Activated naive CD4-positive, alpha-beta T cell treated with Interleukin-2 at 50 U/mL for 16 hours (primary cell): ENCODE measurements at places on chromosomes 7 and 10.

DNA sequence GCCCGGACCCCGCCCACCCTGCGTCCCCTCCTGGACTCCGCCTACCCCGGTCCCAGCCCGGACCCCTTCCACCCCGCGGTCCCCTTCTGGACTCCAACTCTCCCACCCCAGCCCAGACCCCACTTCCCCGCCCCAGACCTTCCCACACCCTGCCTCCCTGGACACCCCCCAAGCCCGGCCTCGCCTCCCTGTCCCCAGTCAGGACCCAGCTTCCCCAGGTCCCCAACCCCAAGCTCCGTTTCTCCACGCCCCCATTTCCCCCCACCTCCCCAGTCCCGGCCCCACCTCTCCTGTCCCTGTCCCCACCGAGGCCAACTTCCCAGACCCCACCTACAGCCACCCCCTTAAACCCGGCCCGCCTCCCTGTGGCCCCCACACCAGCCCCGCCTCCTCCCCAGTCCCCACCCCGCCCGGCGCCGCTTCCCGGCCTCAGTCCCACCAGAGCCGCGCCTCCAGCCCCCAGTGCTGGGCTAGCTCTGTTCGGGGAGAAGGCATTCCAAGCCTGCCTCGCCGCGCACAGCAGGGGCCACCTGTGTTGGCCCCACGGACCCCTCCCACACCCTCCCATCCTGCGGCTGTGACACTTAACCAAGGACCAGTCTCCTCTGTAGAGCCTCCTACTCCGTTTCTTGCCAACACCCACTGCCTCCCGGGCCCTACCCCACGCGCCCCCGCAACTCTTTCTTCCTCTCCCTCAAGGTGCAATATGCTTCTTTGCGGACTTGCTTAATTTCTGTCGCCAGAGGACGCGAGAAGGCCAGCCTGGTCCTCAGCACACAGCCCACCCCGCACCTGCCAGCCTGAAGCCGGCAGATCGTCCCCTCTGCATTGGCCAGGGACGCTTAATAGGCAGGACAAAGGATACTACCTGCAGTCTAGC lies 736 bp upstream of the ITIH5 start:
- DNase-seq = no peak

DNA sequence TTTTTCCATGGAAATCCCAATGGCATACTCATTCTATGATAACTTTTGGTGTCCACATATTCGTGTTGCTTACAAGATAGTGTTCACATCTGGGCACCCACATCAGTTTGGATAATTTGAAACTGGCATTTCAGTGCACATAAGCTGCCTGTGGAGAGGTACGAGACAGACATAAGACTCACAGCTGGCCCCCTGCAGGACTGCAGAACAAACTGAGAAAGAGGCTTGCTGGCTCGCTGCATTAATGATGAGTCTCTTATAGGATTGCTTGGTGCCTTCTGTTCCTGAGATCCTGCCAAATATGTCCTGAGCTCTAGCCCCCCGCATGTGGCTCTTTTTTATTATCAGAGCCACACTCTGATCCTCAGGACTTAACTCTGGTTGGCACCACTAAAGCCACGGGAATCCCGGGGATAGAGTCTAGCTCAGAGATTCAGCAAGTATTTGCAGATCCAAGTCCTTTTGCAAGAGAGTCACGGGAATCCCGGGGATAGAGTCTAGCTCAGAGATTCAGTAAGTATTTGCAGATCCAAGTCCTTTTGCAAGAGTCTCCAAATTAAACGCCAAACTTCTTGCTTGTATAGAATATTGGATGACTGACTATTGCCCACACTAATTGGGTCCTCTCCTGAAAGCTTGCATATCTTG lies 34.0 kb upstream of the JCAD start:
- no peak for DNase-seq

DNA sequence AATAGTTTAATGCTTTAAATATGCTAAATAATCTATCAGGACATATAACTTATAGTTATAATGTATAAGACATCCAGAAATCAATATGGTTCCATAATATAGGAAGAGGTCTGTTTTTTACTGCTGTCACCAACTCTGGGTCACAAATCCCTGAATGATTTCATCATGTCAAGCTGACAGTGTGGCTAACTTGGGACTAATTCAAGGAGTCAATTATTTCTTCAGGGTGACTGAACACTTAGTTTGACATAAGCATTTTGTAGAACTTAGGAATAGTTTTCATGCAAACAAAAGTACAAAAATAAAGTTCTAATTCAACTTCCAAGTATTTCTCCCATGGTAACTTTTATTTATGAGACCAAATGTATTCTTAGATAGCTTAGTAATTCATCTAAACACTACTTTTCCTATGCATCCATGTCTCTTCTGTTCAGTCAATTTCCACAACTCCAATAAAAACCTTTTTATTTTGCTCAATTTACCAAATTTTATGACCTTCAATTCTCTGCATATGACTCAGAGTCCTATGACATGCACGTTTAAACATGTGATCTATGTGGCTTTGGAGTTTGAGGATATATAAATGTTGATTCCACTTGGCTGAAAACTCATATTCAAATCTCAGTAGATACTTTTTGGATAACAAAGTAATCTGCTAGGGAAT lies 40.3 kb upstream of the GNAT3 start:
- DNase-seq = no peak

GRCh38 chr7:99731638-99732374 lies 3.2 kb downstream of the CYP3A7 start:
- no peak for DNase-seq

- DNase-seq = no peak
Measured at GRCh38 chr10:52539463-52539862, 225.4 kb downstream of the DKK1 start.

DNA sequence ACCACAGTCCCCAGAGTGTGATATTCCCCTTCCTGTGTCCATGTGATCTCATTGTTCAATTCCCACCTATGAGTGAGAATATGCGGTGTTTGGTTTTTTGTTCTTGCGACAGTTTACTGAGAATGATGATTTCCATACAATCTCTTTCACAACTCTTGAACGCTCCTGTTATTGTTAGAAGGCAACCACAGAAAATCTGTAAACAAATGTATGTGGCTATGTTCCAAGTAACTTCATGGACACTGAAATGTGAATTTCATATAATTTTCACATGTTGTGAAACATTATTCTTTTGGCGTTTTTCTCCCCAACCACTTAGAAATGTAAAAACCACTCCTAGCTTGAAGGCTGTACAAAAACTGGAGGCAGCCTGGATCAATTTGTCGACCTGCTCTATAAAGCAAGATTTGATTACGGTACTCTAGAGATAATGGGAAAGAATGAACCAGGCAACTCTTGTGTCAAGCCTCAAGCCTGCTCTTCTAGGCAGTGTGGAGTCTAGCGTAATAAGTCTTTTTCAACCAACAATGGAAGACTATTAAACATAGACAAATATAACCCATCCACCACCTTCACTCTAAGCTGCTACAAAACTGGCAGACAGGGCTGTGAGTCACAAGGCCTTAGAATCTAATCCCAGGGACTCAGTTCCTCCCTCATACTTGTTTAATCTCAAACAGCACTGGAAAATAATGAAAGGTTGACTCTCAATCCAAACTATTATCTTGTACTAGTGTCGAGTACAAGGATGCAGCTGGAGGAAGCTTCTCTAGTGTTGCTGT lies 22.7 kb downstream of the ARL3 start:
- DNase-seq = no peak

GRCh38 chr10:107546284-107546683 lies 381.8 kb upstream of the SORCS1 start:
- DNase-seq = no peak

DNA sequence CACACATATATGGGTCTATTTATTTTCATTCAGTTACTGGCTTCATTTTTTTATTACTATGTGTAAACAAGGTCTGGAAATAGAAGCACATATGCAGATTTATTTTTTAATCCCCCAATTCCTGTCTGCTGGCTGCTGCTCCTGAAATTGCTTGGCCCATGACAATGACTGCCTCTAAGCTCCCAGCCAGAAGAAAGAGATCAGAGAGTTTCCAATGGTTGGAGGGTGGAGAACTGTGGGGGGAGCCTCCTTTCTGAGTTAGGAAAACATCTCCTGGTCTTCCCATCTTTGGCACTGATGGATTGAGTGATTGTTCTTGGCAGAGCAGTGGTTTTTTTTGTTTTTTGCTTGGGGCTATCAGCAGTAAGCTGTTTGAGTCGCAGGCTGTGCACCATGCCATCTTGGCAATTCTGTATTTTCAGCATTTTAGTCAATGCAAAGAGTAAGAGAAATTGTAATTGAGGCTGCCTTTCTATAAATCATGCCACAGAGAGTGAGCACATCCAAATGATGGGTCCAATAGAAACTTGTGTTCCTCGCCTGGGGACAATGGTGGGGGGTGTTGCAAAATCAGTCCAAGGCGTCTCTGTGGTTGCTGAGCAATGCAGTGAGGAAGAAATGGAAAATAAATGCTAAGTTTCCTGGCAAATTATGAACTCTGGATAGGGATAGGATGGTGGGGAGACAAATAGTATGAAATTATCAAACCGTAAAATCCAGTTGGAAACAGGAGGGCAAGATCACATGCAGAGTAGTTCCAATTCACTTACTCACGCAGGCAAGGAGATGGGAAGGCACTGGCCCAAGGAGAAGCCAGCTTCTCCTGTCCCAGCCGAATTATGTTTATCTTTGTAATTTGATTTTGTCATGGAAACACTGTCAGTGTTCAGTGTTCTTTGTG lies 382.4 kb downstream of the SORCS3 start:
- no peak for DNase-seq

DNA sequence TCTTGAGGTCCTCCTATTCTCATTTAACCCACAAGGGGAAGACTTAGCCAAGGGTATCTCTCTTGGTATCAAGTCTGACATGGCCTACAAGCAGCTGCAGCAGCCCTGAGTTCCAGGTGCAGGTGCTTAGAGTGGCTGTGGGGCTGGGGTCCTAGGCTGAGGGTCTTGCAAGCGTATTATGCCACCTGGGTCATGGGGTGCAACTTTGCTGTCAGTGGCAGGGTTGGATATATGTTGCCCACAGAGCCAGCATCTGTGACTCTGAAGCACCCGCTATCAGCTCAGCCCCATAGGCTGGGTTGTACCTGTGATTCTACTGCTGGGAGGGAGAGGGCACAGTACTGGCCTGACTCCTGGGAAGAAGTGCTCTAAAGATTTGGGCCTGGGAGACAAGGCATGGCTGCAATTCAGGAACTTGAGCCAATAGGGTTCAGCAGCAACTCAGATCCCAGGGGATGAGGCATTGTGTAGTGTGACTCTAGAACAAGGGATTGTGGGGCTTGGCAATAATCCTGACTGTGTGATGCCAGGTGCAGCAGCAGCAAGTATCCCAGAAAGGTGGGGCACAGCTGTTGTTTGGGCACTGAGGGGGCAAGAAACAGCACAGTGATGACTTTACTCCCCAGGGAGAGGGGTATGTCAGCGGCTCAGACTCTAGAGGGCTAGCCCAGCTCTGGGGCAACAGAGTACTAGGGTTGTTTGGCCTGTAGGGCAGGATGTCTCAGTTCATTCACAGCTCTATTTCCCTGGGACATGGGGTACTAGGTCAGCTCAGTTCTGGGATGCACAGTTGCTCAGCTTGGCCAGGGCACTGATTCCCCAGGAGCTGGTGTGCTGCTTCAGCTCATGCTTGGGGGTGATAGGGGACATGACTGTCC lies 41.4 kb downstream of the NEURL1 start:
- no peak for DNase-seq

DNA sequence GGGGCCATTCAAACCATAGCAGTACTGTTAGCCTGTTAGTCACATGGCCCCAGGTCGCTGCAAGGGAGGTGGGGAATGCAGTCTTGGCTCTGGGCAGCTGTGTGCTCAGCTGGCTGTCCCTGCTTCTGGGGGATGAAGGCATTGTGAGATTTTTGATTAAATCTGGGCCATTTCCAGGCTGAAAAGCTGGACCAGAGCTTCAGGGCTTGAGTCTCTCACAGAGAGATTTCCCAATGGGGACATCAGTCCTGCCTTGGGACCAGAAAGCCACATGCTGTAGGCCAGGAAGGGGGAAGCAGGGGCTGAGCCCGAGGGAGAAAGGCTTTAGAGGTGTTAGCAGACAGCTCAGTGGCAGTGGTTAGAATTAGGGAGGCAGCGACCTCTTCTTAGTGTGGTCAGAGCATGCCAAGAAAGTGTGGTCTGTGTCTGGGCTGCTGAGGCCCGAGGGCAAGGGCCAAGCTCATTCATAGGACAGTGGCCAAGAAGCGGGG lies 33.6 kb downstream of the PALD1 start:
- DNase-seq = no peak
